ENCODE measurements at places on chromosomes 6 and 20.

GRCh38 chr20:51678026-51678697 is 90.0 kb downstream of the ATP9A start:
- peak; percentile 63 for DNase-seq

DNA sequence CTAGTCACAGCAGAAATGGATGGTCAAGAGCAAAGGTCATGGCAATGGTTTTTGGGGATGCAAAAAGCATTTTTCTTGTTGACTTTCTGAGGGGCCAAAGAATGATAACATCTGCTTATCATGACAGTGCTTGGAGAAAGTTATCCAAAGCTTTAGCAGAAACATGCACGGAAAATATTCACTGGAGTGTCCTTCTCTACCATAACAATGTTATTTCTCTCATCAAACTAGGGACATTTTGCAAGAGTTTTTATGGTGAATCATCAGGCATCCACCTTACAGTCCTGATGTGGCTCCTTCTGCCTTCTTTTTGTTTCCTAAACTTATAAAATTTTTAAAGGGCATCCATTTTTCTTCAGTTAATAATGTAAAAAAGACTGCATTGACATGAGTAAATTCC is 302.3 kb downstream of the HIVEP2 start:
- DNase-seq = no peak

- no peak for DNase-seq
Observed at GRCh38 chr6:43885399-43886066, 115.5 kb downstream of the VEGFA start.

DNA sequence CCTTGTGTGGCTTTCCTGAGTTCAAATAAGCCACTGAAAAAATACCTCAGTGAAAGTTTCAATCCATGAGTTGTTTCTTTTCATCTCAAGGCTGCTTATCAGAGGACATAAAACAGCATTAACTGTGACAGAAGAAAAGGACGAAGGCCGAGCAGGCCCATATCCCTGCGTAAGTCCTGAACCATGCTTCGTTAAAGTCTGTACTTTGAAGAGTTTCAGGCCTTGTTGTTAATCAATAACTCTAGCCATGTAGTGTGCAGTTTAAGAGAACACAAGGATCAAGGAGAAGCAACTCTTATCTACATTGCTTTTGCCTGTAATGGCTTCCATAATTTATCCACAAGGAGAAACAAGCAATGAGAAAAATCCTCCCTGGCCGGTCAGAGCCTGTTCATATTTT is 165.4 kb downstream of the UST start:
- no peak for DNase-seq

DNA sequence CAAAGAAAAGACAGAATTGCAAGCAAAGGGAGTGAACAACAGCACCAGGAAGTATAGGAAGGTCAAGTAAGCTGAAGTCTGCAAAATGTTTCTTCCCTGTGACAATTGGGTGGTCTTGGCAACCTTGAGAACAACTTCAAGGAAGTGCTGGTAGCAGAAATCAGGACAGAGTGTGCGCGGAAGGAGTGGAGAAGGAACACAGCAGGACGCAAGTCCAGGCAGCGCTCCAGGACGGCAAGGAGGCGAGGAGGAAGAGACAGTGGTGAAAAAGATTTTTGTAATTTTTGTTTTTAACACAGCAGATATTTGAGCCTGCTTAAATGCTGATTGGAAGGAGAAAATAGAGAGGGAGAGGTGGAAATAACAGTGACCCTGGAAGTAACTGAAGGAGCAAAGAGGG is 141.7 kb downstream of the F13A1 start:
- no peak for DNase-seq

- DNase-seq = peak; percentile 91
Observed at GRCh38 chr20:47785854-47786764, 828 bp upstream of the SULF2 start.

DNA sequence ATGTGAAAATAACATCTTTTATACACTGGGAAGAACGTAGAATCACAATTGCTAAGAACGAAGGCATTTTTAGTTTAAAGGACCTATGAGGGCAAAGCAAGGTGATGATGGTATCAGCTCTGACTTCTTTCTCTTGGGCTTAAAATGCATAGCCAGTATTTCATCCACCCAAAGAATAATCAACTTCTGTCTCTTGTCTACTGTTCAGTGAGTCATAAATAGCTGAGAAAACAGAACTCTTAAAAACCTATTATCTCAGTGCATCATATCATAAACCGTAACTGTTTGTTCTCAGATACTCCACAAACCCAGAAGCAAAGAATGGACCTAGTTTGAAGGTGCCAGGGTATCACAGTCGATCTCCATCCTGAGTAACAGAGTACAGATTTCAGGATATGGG is 5.2 kb downstream of the PHF10 start:
- DNase-seq = no peak

DNA sequence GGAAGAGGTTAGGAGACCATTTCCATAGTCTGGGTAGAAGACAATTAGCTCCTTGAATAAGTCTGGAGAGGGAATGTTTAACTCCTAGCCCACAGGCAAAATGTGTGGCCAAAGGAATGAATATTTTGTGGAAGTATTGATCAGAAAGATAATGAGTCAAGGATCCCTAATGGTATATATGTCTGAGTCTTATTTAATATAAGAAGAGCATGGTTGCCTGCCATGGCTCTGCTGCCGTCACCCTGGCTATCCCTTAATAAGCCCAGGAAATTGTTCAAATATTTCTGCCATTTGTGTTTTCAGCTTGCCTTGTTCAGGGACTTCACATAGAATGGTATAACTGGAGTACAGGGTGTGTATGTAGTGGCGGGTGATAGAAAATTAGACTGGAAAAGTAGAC is 18.1 kb upstream of the CALHM6 start:
- DNase-seq = no peak

- DNase-seq = no peak
Observed at GRCh38 chr6:1088492-1089001, 223.4 kb upstream of the FOXQ1 start.

DNA sequence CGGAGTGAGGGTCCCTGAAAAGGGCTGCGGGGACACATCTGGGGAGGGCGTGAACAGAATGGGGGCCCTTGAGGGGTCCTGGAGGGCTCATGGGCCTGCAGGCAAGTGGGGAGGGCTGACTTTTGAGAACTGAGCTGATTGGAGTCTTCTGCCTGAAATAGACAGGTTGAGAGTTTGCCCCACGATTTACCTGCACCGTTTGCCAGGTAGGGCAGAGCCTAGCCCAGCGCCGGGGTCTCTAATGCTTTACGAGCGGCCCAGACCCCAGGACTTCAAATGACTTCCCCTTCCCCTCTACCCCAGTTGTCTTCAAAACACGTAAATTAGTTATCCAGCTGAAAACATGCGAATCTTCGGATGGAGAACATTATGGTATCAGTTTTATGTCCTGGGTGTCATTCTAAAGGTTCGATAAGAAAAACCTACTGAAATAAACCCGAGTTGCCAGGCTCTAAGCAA is 1.3 kb downstream of the PLCB1 start:
- DNase-seq = no peak

GRCh38 chr6:44000164-44000842 is 126.9 kb downstream of the MRPL14 start:
- DNase-seq = no peak

GRCh38 chr6:43050981-43051380 is 2.7 kb downstream of the CUL7 start:
- DNase-seq = no peak

DNA sequence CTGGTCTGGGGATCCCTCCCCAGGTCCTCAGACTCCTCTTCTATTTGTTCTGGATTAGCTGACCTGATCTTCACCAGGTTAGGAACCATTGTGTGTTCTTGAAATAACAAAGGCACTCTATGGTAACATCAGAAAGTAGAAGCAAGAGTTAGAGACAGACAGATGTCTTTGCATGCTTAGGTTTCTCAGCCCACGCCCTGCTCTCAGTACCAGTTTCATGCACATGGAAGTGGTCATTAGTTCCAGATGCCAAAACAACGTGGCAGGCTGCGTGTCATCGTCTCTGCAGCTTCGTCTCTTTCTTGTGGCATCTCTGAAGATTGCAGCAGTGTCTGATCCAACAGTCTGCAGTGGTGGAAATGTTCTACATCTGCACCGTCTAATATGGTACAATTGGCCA is 89.4 kb downstream of the PACRG start:
- DNase-seq = no peak

GRCh38 chr6:36853325-36853724 is 14.1 kb upstream of the CPNE5 start:
- DNase-seq = no peak

GRCh38 chr6:132298344-132298949 is 102.8 kb downstream of the MOXD1 start:
- peak; percentile 47 for DNase-seq

GRCh38 chr20:2692036-2692885 is at the start of gene EBF4:
EBF4 (plus strand) TSS chr20:2692780; CDS start chr20:2693646, 866 bp downstream.
- DNase-seq = peak; percentile 54

GRCh38 chr6:112291161-112291762 is 36.9 kb upstream of the LAMA4 start:
- DNase-seq = no peak

DNA sequence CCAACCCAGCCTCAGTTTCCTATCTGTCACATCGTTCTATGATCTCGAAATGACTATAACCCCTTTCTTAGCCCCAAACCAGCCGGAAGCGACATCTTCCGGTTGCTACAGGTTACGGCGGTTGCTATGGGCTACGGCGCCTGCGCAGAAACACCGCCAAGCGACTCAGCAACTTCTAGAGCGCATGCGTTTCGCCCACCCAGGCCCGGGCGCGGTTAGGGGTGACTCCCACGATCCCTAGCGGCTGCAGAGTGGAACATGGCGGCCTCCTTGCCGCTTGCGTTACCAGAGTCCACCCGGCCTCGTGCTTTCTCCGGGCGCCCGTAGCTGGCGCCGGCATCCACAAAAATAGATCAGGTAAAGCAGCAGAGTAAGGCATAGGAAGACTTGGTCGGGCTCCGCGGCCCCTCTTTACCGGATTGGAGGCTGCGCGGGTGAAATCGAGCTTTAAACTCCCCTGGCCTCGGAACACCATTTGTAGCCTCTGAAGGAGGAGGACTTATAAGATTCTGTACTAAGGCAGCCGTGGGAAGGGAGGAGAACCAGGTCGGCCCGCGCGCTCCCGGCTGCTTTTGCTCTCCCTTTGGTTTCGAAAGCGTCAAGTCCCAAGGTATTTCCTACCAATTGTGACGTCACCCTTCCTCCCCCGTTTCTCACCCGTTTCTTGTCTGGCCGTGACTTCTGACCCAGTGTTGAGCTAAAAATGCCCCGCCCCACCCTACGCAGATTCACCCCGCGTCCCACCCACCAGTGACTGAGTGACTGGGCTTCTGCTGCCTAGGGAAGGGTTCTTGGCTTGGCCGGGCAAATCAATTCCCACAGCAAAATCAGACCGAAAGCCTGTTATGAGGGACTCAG is 3.5 kb downstream of the SDCBP2 start:
- peak; percentile 98 for DNase-seq

DNA sequence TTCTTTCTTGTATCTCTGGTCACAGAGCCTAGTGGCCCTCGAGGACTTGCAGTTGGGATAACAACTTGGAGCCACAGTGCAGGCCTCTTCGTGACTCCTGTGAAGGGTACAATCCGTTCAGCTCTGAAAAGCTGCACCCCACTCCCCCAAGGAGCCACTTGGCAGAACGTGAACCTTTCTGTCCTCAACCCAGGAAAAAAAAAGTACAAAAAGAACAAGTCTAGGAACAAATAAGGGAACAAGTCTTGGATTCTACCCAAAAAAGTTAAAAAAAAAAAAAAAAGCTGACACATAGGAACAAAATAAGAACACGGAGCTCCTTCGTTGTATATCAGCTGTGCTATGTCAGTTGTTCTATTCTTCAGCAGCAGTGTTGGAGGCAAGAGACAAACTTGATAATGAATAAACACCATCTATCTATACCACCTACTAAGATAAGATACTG is 77.9 kb upstream of the TULP1 start:
- peak; percentile 45 for DNase-seq

DNA sequence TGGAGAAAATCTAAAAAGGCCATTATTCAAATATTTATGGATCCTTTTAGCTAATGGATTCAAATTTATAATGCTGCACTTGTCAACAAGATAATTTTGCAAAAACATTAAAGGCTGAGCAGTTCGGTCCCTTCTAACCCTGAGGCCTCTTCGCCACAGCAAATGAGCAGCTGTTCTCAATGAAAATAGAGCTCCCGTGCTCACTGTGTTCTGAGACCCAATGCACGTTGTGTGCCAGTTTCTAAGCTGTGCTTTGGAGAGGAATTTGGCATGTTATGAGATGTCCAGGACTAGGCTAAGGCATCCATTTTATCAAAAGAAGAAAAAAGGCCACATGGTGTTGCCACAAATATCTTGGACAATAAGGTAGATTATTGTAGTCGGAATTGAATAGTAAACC is 220.1 kb upstream of the TSHZ2 start:
- DNase-seq = peak; percentile 24

DNA sequence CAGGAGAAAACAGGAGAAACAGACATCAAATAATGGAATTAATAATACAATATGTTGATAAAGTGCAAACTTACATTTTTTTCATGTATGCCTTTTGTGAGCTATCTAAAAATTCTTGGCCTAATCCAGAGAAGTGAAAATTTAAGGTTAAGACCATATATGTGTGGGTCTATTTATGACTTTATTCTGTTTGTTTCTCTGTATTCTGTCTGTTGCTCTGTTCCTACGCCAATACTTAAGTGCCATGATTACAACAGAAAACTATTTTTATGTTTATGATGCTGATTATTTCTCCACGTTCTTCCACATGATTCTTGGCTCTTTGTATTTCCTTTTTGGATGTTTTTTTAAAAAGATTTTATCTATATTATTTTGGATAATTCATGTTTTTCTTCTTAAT is 109.6 kb upstream of the MAP3K4 start:
- DNase-seq = no peak

DNA sequence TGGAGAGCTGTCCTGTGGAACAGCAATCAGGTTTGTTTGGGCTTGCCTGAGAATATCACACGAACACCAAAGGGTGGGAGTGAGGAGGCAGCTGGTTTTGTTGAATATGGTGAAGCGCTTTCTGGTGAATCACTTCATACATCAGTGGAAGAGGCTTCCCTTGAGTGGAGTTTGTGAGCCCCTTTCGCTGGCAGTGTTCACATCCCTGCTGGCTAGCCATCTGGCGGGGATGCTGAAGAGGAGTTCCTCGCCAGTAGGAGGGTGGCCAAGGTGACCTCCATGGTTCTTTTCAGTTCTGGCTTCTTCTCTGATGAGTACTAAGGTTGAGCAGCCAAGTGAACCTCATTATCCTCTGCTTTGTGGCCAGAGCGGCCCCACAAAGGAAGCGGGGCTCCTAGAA is 37.7 kb upstream of the RNF8 start:
- DNase-seq = peak; percentile 35

- peak; percentile 80 for DNase-seq
Observed at GRCh38 chr20:44643596-44644229, 7.8 kb downstream of the ADA start.

DNA sequence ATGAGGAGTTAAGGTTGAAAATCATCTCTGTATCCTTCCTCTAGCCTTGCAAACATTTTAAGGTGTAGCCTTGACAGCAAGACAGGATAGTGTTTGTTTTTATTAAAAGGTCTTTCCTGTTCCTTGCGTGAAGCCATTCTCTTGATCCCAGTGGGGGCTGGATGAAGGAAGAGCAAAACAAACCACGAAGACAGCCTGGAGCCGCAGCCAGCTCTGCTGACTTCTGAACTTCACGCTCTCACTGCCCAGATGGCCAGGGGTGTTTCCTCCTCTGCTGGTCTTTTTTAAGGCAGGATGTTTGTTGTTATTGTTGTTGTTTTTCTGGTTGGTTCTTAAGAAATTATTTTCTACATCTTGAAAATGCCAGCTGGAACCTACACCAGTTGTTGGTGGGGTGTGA is 156.4 kb downstream of the MTHFD1L start:
- peak; percentile 52 for DNase-seq
